NCI-H2029 (cell line): ENCODE measurements at places on chromosomes 11 and 22.
A peak's percentile ranks its signal among the peaks of the same experiment; 100 is the strongest.

DNA sequence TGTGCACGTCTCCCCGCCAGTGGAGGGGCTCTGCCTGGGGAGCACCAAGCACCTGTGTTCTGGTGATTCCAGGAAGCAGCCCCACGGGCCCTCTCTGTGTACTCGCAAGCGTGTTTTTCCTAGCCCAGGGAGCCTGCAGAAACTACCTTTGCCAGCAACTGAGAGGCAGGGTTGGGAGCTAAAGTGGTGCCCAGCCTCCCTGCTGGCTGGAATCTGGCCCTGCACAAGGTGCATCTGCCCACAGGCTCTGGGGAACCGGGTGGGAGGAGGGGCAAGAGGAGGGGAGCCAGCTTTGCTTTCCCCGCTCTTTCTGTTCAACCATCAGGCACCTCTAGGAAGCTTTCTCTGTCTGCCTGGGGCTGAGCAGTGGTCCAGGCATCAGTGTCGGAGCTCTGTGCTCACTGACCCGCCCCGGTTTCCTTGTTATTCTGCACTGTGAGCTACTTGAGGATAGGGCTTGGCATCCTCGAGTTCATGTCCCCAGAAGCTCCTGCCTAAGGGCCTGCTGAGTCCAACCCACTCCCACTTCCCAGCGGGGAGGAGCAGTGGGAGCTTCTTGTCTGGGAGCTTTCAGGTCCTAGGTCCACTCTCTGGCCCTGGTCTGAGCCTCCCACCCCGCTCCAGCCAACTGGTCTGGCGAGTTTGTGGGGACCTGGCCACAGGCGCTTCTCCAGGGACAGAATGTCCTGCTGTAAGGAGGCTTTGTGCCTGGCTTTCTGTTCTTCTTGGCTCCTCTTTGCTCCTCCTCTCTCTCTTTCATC, 14.9 kb downstream of the DAGLA start:
- no peak for DNase-seq

DNA sequence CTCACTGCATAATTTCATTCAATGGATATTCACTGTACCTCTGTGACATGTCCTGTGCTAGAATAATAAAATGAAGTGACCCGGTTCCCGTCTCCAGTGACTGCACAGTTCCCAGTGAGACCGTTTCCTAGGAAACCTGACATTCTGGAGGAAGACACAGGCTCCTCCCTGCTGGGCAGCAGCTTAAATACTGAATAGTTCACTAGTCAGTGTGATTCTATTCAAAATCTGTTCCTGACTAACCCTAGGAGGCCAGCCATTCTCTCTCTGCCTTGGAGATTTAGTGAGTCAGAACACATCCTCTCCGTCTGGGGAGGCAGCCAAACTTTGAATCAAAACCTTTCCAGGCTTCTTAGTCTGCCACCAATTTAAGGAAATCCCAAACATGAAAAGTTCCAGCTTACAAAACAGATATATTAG, 11.3 kb downstream of the TRIM66 start:
- DNase-seq, result no peak

DNA sequence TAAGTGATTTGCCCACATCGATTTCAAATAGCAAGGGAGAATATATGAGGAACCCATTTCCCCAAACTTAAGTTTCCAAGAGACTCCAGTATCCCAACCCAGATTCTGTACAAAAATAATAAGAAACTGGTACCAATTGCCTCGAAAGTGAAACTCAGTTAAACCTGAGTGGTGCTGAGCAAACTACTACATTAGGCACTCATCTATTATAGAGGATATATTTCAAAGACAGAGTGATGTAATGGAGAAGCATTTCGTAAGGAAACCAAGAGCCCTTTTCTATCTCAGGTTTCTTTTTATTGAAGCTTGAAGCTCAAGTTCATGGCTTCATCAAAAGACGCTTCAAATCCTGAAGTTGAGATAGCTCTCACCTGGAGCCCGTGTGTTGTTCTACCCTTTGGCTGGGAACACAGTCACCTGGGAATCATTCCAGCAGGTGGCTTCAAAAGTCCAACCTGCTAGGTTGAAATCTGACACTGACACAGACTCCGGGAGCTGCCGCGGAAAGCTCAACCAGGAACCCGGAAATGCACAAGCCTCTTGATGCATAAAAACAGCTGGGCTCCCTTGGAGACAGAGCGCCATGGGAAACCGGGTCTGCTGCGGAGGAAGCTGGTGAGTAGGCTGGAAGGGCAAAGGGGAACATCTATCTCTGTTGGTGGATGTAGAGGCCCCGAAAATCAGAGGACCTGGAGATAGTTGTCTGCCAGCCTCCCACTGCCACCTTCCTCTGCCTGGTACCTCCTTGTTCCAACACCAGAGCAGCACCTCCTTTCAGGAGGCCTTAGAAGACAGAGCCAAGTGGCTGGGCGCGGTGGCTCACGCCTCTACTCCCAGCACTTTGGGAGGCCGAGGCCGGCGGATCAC, at the start of gene C11orf52:
TSS of gene C11orf52 (plus strand) at position 524 of the 867 bp plus-strand sequence. CDS start at position 584, 60 bp downstream.
- DNase-seq, result peak; percentile 98

- DNase-seq, result peak; percentile 99
Measured at GRCh38 chr11:126268708-126269579, at the start of the genes FOXRED1 and SRPRA. TSS of gene FOXRED1 (plus strand) at chr11:126269154. CDS start at chr11:126269207, 53 bp downstream. TSS of gene SRPRA (minus strand) at chr11:126268895. CDS start at chr11:126268804, 91 bp downstream.

- no peak for DNase-seq
Measured at GRCh38 chr11:17328871-17329494, 22.6 kb upstream of the NCR3LG1 start.

GRCh38 chr11:46296059-46296527, 18.6 kb downstream of the CREB3L1 start:
- DNase-seq, result no peak

DNA sequence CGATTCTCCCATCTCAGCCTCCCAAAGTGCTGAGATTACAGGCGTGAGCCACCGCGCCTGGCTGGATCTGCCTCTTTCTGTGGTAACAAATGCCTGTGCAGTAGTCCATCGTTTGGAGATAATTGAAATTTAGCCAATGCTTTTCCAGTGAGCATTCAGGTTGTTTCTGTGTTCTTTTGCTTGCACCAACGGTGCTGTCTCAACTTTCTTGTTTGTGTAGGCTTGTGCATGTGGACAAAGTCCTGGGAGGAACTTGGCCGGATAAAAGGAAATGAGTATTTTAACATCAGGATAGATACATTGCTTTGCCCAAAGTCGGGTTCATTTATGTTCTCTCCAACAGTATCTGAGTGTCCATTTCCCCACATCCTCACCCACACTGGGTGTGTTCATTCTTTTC, 85.7 kb downstream of the KIAA1671 start:
- DNase-seq, result no peak

- DNase-seq, result no peak
Measured at GRCh38 chr11:9823439-9823838, 159.6 kb downstream of the SWAP70 start.

- no peak for DNase-seq
Measured at GRCh38 chr11:86138958-86139357, 70.1 kb upstream of the PICALM start.

- peak; percentile 16 for DNase-seq
Measured at GRCh38 chr22:48845356-48845936, 982.2 kb downstream of the BRD1 start.

DNA sequence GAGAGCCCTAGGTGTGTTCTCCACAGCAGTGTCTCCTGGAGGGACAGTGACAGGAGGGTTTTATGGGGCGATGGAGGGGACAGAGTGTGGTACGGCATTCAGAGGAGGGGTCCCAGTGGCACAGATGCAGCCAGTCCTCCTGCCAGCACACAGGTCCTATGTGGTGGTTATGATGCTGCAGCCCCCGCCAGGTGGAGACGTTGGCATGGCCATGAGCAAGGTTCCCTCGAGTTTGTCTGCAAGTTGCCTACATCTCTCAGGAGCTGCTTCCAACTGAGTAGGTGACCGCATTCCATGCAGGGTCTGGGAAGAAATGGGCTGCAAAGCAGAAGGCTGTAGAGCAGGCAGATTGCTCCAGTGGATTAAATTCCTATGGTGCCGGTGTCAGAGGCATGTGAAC, 646.0 kb downstream of the TBC1D22A start:
- DNase-seq, result no peak

GRCh38 chr22:45742866-45743450, 71.3 kb downstream of the ATXN10 start:
- DNase-seq, result peak; percentile 59

DNA sequence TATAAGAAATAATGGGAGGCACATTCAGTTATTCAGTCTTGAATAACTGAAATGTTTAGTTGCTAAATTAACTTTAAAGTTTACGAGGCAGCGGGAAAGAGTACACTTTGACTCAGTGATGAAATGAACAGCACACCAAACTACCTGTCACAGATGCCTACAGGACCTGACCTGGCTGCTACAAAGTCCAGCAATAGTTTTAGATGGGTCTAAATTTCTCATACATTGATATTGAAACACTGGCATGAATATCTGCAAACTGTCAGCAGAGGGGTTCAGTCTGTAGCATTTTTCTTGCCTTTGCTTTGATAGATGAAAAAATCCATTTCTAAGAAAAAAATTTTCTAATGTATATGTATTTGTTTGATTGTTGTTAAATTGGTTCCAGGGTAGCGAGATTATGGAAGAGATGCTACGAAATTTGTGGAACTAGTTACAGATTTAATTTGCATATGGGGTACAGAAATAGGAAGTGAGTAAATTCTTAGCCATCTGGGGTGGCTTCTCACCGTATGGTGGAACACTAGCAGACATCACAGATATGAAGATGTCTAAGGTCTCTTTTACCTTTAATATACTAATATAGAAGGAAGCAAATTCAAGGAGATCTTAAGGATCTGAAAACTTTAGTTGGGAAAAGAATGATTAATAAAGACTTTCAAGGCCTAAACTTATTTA, 20.8 kb upstream of the GAB2 start:
- no peak for DNase-seq

GRCh38 chr22:50067244-50067643, 9.1 kb upstream of the TTLL8 start:
- DNase-seq, result no peak

GRCh38 chr11:96111308-96111707, 187.4 kb upstream of the MTMR2 start:
- no peak for DNase-seq

DNA sequence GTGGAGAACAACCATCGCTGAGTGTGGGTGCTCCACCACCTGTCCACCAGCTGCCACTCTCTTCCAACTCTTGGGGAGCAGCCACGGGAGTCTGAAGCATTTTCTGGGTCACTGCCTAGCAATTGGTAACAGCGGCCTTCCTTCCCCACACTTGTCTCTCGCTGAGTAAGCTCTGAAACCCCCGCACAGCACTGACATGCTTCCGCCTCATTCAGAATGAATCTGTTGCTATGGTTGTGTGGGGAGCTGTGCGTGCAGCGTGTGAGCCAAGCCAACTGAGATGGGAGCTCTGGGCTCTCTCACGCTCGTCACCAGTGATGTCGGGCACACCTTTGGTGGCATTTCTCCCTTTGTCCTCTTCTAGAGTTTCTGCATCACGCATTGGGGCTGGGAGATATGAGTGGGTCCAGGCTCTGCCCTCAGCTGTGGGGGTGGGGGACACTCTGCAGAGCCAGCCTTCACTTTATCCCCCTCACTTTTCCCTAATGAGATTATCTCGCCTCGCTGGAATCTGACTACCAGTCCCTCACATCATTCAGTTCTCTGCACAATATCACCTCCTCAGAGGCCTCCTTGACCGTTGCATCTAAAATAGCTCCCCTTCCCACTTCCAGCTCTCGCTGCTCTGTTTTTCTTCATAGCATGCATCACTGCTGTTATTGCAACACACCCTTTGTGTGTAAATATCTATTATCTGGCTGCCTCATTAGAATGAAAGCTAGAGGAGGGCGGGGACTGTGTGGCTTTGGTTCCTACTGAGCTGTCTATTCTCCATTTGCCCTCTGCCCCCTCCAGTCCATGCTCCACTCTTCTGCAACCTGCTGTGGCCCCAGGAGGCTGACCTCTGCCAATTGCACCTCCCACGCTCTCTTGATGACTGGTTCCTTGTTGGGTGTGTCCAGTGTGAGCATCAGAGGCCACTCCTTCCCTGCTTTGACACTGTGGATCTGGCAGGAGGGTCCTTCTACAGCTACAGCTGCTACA, 569.9 kb upstream of the CADM1 start:
- peak; percentile 46 for DNase-seq

DNA sequence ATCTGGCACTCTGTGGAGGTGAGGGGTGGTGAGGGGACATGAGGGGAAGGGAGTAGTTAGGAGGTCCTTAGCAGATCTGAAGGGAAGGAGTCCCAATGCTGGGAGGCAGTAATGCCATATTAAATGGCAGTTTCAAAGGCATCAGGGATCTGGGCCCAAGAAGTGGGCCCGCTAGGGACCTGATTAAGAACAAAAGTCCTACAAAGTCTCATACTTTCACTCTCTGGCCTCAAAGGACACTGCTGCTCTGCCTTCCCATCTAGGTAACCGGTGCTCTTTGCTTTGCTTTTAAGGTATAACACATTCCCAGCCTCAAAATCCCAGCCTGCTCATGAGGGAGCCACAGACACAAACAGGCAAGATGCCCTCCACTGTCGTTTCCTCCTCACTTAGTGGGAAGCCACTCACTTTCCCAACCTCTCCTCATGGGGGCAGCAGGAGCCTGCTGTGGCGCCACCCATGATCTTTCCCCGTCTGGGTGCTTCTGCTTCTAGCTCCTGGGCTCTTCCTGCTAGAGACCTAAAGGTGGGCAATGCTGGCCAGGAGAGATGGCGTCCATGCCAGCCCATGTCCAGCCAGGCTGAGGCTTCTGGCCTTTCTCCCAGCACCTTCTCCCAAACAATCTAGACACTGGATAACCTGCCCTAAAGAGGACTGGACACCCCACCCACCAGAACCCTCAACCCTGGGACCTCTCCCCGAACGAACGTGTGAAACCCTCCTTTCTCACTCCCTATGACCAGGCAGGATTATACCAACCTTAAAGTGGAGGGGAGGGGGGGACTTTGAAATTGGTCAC, 68.3 kb downstream of the PLEKHA7 start:
- DNase-seq, result peak; percentile 71

GRCh38 chr11:119764108-119764868, 35.3 kb upstream of the NECTIN1 start:
- peak; percentile 90 for DNase-seq

- DNase-seq, result no peak
Measured at GRCh38 chr11:93034031-93034722, 64.7 kb downstream of the MTNR1B start.

- DNase-seq, result no peak
Measured at GRCh38 chr22:27918341-27919221, 475 bp downstream of the PITPNB start.

DNA sequence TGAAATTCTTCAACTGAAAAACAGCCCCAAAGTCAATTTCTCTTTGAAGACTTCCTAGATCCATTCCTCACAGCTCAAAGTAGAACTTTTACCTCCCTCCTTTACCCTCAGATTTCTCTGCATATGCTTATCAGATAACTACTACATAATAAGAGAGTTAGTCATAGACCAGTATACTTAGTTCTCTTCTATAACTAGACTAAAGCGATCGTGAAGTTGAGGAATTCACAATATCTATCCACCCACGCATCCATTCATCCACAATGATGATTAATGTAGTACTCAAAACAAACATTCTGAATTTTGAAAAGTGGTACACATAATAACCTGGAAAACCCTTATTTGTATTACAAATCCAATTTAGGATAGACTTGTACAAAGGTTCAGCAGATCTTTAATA, 800.9 kb upstream of the TENM4 start:
- no peak for DNase-seq
